ENCODE measurements at places on chromosomes 1 and 21. TPM values are rescaled to one million over a fixed set of nuclear protein-coding genes. Genes with fewer than 3 reads are reported as not detected.

DNA sequence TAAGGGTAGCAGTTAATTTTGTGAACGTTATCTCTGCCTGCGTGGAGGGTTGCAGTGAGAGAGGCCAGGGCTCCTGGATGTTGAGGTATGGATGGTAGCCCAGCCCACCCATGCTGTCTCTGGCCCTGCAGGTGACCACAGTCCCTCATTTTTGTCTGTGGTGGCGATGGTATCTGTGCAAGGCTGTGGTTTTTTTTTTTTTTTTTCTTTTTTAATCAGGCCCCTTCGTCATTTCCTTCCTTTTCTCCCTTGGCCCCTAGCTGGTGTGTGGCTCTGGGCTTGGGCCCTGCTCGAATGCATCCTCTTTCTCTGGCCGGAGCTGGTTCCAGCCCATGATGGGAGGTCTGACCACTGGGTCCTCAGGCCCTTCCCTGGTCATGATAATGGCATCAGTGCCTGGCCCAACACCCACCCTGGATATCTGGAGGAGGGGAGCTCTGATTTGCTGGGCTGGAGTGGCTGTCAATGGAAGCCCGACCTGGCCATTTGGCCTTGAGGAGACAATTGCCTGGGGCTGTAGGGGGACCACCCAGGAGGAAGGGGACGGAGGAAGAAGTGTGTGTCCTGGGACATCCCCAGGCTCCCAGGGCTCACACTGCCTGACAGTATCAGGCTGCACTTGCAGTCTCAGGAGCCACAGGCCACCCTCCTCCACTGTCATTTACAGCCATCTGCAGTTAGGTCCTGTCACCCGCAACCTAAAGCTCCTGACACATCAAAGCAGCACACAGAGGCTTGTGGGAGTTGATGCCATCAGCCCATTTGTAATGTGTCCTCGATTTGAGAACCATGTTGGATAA, 8.1 kb upstream of the RNF187 start:
- DNase-seq, result no peak

GRCh38 chr1:209810783-209811182, 4.8 kb upstream of the IRF6 start:
- DNase-seq, result no peak

DNA sequence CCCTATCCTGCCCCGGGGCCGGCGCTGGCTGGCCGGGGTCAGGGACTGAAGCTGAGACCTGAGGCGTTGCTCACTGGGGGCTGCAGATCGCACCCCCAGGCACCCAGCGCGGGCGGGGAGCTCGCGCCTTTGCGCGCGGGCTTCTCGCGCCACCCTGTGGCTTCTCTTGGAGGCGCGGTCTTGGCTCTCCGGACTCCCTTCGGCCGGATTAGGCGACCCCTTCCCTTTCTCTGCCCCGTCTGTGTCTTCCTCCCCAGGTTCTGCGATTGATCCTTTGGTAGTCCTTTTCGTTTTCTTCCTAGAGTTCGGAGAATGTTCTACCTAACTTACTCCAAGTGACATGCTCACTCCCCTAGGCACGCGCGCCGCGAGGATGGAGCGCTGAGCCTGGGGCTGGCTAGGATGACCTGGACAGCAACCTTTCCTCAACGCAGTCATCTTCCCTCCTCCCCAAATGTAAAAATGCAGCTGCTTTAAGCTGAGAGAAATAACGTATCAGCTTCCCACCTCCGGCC, 495 bp upstream of the NTRK1 start:
- no peak for DNase-seq

- peak; percentile 81 for DNase-seq
Observed at GRCh38 chr1:53485478-53486394, 26.5 kb downstream of the DMRTB1 start.

DNA sequence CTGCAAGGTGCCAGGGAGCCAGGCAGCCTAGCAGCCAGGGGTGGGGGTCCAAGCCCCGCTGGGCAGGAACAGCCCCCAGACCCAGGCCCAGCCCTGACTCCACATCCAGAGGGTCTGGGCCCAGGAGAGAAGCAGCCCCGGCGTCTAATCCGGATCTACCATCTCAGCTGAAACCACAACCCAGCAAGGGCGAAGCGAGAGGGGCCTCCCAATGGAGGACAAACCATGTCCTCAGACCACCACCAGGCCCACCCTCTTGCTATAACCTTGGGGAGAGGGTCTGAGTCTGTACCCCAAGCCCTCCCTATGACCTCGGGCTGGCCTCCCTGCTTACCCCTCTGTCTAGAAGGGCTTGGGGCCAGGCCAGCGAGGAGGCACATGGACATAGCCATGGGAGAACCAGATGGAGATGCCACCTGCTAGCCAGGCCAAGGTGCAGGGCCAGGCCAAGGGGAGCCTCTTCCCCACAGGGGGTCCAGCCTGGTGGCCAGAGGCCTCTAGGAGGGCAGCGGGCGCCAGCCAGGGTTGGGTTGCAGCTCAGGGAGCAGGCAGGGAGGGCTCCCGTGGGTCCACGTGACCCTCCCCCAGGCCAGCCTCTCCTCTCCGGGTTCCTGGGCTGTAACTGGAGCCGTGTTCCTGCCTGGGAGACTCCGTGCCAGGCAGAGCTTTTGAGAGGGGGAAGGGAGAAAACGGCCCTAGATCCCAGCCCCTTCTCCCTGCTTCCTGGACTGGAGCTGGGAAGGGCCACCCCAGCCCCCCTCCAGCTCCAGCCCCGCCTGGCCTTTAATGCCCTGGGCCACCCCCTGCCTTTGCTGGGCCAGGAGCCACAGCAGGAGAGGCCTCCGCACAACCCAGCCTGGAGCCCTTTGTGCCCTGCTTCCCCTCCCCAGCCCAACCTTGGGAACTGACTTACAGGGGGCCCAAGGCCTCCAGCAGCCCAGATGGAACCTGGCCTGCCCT, 2.5 kb downstream of the WNT9A start:
- DNase-seq, result no peak

GRCh38 chr1:198639671-198640143, 867 bp downstream of the PTPRC start:
- no peak for DNase-seq

DNA sequence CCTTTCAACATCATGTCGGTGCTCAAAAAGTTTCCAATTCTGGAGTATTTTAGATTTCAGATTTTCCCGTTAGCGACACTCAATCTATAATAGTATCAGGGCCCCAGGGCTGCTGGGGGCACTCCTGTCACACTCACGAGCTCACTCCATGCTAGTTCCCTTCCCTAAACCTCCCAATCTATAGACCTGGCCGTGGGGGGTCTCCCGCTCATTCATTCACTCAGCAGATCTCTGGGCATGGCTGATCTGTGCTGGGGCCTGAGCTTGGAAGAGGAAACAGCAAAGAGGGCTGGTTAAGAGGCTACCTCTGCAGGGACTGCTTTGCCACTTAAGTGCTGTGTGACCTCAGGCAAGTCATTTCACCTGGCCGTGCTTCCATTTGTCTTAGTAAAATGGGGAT, 46.8 kb upstream of the LAPTM5 start:
- no peak for DNase-seq

- DNase-seq, result no peak
Observed at GRCh38 chr1:34683616-34684015, 71.2 kb upstream of the GJB5 start.

DNA sequence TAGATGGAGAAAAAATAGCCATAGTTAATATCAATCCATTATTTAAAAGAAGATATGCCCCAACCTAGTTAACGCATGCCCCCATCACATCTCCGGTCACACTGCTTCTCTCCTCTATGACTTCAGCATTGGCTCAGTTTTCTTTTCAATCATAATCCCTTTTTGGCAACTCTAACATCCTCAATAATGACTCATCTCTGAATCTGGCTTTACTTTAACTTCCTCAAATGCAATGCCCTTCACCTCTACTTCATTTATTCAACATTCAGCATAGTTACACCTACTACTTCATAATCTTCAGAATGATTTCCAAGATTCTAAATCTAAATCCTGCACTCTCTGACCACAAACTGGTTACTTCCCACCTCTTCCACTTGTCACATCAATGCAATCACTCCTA, 417.3 kb downstream of the USH2A start:
- DNase-seq, result no peak

DNA sequence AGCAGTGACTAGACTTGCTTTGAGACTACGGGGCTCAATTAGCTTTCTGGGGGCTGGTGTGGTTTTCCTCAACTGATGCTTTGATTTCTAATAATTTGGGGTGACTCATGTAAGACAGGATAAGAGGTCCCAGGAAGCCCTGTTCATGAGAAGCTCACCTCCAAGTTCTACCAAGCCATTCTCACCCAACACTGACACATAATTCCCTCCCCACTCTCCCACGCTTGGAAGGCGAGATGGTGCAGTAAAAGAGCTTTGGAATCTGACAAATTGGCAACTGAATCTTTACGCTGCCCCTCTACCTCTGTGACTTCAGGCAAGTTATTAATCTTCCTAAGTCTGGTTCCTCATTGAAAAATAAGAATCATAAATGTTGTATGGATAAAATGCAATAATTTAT, 299.1 kb upstream of the DUSP10 start:
- no peak for DNase-seq

GRCh38 chr21:41207401-41208375, 39.7 kb downstream of the BACE2 start:
- peak; percentile 89 for DNase-seq

DNA sequence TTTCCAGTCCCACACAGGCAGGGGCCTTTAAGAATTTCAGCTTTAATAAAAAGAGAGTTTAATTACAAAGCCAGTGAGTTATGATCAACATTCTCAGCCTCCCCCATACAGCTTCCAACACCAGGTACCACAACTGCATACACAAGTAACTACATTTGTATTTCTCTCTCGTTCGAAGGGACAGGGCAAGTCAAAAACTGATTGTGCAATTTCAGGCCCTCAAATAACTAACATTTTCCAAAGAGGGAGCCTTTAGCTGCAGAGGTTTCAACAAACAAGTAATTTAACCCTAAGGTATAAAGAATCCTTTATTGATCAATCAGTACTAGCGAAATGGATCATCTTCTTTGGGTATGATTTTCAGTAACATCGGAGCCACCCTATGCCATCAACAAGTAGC, 142.4 kb downstream of the ZNF281 start:
- no peak for DNase-seq

DNA sequence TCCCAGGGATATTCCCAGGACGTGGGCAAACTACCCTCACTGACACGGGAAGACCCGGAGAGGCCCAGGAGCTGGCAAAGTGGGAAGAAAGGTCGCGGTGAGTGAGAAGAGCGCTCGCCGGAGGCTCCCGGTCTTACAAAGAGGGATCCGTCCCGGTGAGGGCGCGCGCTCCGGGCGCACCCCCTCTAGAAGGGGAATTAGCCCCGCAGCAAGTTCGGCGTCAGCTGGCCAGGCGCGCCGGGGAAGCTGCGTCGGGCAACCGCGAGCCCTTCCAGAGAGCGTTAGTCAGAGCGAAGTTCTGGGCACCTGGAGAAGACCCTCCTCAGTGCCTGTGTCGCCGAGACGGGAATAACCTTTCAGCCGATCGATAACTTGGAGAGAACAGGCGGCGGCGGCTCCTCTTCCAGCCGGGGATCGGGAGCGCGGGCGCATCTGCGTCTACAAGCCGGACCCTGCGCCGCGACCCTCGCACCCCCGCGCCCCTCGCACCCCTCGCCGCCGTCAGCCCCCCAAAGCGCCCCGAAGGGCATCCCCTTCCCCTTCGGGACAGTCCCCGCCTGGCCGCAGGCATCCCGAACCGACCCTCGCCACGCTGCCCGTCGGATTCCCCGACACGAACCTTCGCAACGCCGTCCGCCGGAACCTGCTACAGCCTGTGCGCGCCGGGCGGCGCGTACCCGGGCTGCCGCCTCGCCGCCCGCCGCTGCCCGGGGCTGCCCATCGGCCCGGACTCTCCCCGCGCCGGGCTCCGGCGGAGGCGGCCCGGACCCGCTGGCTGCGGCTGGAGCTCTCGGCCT, 485 bp downstream of the SIPA1L2 start:
- DNase-seq, result peak; percentile 46

DNA sequence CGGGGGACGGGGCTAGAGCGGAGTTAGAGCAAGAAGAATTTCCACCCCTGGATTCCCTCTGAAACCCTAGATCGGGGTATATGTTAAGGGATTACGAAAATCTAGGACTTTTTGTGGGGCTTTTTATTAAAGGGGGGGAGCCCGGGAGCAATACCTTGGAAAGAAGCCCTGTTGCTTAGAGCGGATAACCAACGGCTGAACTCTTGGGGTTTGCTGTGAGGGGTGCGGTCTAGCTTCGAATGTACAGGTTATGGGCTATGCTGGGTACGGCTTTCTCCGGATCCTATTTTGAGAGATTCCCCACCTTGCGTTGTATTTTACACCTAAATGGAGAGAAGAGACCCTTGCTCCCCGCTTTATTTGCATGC, 626 bp downstream of the DYRK3 start:
- no peak for DNase-seq

DNA sequence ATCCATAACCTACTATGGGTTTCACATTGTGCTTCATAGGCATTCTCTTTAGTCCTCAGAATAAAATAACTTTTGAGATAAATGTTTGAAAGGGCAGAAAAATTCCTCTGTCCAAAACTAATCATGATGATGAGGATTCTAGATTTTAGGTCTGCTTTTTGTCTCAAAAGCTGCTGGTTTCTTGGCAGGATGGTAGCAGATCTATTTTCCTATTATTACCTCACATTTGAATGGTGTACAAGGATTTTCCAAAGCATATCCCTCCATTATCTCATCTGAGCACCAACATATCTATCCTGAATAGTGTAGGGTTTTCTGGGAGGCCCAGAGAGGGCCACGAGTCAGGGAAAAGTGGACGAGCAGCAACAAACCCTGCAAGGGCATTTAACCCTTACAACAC, 201.9 kb downstream of the PLPP3 start:
- no peak for DNase-seq

DNA sequence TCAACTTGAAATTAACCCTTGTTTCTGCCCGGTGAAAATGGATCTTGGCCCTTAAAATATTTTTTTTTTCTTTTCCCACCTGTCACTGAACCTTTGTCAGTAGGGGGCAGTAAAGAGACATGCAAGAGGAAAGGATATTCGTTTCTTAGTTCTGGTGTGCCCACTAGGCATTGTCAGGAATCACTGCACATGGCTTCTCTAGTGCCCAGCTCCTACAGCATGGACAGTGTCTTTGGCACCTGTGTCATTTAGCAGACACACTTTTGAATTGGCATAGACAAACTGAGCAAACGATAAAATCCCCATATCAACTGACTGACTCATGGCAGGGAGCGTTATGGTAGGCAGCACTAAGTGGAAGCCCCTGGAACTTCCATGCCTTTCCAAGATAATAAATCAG, 1048.1 kb downstream of the BRINP3 start:
- DNase-seq, result no peak

- no peak for DNase-seq
Observed at GRCh38 chr1:68442822-68443556, 6.8 kb downstream of the RPE65 start.

GRCh38 chr1:160879056-160879455, 5.9 kb downstream of the ITLN1 start:
- no peak for DNase-seq

- DNase-seq, result peak; percentile 86
Observed at GRCh38 chr1:234610061-234610665, at the start of gene IRF2BP2. Gene IRF2BP2 (minus strand): TSS chr1:234610178. CDS start chr1:234609494, 684 bp downstream.

- no peak for DNase-seq
Observed at GRCh38 chr1:193416226-193417024, 230.0 kb upstream of the B3GALT2 start.

The PTAFR gene
- total RNA-seq, result 5.2 TPM

The NPPB gene
- total RNA-seq, result 4,414 TPM

The PDZK1 gene
- 0.12 TPM for total RNA-seq

The MX2 gene
- 14.7 TPM for total RNA-seq

The CA6 gene
- total RNA-seq, result not detected

All from left cardiac atrium (tissue), 4 donors.